ENCODE measurements at places on chromosomes 1 and 21.

DNA sequence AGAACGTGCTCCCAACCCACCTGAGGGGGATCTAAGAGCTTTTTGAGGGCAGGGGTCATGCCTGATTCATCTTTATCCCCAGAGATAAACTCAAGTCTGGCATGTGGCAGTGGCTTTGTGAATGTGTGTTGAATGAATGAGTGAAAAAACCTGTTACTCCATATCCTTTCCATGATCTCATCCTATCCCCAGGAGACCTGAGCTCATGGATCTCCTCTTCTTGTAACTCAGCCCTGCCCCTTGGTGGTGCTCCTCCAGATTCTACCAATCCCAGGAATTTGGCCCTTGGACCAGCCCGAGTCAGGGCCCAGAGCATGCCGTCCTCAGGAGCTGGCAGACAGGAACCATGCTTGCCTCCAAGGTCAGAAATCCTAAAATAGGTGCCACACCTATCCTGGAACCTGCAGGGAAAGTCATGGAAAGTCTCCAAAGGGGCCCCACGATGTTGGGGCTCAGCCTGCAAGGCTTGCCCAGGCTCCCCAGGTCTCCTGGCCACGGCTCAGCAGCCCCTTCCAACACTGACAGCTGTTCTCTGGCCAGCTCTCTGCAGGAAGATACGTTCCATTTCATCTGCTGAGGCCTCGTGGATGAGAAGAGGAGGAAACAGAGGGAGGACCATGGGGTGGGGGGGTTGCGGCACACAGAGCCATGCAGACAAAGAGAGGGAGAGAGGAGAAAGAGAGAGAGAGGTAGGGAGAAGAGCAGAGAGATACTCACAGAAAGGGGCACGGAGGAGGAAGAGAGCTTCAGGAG, 214.6 kb downstream of the TRABD2B start:
- no peak for DNase-seq

DNA sequence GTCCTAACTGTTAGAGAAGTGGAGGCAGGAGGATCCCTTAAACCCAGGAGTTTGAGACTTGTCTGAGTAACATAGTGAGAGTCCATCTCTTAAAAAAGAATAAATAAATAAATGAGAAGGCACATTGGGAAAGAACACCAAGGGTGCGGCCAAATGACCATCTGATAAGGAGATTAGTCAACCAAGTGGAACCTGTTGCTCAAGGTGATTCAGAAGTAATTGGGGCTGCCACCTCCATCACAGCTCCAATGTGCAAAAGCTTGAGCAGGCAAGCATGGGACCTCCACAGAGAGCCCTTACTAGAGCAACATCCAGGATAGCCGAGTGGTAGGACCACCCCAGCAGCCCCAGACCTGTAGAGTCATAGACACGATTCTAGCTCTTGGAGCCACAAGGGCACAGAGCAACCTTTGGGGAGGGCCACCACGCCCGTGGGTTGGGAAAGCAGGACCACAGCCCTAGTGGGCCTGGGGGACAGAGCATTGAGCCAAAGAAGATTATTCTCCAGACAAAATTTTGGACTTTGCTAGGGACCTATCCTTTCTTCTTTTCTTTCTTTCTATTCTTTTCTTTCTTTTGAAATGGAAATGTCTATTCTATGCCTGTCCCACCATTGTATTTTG, 40.9 kb downstream of the KCNK1 start:
- no peak for DNase-seq

DNA sequence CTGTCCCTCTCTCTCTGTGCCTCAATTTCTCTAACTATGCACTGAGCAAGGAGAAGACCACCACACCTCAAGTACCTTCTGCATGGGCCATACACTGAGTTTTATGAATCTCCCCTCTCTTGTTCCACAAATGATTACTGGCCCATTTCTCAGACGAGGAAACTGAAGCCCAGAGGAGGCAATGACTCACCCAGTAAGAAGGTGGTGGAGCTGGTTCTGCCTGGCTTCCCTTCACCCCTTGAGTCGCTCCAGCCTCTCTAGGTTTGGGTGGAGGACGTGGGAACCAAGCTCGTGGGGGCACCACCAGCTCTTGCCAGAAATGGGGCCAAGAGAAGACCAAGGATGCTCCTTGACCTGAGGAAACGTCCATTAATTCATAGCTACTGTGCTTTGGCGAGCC, 21.3 kb upstream of the RUNX3 start:
- DNase-seq = no peak

DNA sequence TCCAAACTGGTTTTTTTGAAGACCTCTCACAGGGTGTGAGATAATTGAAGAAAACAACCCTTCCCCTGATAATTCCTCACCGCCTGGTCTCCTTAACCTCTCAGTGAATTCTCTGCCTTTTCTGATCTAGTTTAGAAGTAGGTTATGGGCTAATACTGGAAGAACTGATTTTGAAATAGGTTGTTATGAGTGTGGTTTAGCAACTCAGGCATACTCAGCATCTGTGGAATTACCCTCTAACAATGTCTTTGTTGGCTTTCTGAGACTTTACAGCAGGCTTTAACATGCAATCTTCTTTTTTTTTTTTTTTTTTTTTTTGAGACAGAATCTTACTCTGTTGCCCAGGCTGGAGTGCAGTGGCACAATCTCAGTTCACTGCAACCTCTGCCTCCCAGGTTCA, 10.3 kb upstream of the PLD5 start:
- no peak for DNase-seq

DNA sequence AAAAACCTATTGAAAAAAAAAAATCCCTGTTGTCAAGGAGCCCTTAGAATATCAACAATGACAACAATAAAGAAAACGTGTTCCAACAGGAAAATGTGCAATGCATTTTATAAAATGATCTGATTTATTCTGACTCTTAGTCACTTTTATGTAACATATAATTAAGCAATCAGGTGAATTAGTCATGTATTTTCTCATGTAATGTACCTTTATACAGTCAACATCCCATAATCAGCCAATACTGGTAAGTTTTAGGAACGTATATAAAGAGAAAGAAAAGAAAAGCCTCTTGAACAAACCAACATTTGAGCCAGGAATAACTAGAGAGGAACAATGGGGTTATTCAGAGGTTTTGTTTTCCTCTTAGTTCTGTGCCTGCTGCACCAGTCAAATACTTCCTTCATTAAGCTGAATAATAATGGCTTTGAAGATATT, at the start of gene CLCA4:
Gene CLCA4, plus strand, starts transcription at position 292 of the 435 bp plus-strand sequence. Its CDS starts 42 bp downstream, at position 334.
- no peak for DNase-seq

DNA sequence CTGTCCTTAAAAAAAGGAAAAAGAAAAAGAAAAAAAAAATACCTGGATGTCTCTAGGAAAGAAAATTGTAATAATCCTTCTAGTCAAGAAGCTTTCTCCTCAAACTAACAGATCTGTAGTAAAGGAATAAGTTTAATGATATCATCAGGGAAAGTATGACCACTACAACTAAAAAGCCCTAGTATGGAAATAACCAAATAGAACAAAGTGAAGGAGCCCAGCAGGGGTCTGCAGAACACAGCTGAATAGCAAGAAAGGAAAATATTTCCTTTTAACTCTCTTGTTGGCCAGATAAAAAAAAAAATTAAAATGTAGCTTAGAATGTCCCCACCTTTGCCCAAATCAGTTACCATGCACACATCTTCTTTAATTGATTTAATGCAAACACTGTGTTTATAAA, 43.2 kb downstream of the PRRX1 start:
- DNase-seq = no peak

DNA sequence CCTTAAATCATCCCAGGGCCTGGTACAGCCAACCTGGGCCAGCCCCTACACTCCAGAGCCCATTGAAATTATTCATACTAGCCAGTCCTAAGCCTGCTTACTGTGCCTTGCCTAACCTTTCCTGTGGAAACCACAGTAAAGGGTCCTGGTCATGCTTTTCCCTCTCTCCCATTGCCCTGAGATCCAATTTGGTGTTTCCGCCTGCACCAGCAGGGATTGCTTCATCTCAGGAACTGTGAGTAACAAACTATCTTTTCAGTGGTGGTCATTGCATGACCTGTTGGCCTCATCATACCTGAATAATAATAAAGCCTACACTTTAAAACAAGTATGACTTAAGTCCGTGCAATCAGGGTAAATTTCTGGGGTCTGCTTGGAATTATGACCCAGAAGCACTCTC, 18.7 kb upstream of the GALNT2 start:
- no peak for DNase-seq

DNA sequence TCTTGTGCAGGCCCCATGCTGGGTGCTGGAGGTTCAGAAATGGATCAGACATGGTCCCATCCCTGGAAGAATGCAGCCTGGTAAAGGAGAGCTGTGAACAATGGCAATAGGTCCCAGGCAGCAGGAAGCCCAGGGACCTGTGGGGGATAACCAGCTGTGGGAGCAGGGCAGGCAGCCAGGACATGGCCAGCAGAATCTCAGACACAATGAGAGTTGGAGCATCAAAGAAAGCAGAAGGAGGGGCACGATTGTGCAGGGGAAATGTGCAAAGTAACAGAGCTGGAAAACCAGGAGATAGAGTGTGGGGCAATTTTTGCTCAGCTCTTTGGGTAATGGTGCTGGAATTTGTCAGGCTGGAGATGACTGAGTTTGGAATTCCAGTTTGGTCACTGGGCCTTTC, 44.3 kb downstream of the C8B start:
- DNase-seq = no peak

DNA sequence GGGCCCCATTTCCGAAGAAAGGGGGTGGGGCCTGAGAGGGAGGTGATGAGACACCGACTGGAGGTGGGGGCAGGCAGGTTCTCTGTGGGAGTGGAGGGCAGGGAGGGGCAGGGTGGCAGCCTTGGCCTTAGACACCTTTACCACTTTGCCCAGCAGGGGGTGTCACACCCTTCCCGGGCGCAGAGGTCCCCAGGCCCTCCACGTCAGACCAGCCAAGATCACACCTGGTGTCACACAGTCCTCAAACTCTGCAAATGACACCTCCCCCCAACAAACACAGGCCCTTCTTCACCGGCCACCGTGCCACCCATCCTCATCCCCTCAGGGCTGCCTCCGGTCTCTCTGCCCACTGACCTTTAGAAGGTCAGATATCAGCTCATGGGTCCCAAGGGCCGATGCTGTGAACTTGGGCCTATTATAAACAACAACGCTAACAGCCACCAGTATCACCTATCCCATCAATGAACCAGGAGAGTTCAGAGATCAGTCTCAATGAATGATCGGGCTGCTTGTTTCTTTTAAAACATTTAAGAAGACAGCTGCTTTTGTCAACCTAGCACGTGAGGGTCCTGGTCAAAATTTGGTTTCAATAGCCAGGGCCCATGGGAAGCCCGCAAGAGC, 103.9 kb downstream of the CASZ1 start:
- no peak for DNase-seq

- no peak for DNase-seq
These were observed 39.9 kb upstream of the RGL1 start for GRCh38 chr1:183764981-183765380.

DNA sequence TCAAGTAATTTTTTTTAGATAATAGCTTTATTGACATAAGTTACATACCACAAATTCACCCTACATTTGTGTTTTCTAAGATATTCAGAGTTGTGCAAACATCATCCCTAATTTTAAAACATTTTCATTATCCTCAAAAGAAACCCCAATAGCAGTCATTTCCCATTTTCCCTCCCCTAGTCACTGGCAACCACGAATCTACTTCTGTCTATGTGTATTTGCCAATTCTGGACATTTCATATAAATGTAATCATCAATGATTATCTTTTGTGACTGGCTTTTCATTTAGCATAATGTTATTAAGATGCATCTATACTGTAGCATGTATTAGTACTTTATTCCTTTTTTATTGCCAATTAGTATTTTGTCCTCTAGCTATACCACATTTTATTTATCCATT, 88.8 kb upstream of the SLFNL1 start:
- DNase-seq = no peak

DNA sequence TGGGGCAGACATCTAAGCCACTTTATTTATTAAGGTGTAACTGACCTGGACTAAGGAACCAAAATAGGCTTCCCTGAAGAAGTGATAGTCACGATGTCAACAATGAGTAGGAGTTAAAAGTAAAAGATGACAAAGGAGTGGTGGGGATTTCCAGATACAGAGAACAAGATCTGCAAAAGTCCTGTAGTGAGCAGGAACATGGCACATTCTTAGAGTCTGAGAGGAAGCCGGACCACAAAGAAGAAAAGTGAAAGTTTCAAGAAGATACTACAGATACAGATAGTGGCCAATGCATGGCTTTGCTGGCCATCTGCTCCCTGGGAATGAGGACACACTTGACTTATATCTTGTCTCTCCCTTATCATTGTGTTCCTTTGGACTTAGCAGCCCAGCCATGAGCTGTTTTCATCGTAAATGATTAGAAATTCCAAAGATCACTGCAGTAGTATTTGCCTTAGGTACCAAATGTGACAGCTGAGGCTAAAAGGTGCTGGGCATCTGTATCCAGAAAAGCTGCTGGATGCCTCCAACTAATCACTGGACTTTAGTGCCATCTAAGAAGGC, 302.4 kb upstream of the NR5A2 start:
- DNase-seq = no peak

DNA sequence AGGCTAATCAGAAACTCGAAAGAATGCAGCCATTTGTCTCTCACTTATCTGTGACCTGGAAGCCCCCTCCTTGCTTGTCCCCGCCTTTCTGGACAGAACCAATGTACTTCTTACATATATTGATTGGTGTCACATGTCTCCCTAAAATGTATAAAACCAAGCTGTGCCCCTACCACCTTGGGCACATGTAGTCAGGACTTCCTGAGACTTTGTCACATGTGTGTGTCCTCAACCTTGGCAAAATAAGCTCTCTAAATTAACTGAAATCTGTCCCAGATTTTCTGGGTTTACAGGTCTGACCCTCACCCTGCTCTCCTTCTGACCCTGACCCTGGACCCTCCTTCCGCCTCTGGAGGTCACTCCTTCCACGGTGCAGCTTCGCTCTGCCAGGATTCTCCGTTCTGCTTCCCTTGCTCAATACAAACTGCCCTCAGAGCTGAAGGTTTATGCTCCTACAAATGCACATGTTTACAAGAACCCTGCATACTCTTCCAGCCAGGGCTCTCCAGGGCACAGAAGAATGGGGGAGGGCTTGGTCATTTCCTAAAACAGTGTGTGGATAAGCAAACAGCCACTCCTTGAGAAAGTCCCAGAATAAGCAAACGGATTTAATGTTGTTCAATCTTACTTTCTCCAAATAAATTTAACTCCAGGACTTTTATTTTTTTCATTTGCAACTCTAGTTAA, 160.5 kb downstream of the ACTL8 start:
- DNase-seq = no peak

DNA sequence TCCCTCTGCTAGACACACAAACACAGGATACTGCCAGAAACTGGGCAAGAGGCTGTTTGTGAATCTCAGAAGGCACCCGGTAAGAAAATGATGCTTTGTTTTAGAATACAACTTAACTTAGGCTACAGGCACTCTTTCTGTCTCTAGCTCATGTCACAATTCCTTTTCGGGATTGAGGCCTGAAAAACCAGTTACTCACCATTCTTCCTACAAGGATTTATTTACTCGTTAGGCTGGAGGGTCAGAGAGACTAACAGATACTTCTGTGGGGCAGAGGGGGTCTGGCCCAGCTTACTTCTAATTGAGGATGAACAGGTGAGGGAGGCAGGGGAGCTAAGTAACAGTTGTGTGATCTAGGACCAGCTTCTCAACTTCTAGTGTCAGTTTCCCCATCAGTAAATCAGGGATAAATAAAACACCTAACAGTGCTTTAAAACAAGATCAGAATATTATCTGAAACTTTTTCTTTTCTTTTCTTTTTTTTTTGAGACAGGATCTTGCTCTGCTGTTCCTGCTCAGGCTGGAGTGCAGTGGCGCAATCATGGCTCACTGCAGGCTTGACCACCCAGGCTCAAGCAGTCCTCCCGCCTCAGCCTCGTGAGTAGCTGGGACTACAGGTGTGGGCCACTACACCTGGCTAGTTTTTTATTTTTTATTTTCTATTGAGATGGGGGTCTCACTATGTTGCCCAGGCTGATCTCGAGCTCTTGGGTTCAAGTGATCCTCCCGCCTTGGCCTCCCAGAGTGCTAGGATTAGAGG, 31.9 kb downstream of the NFYC start:
- no peak for DNase-seq

GRCh38 chr1:216723274-216723780, at the start of gene ESRRG:
TSS of gene ESRRG (minus strand) at chr1:216723429. CDS start at chr1:216723299, 130 bp downstream.
- DNase-seq = no peak
